Activated naive CD8-positive, alpha-beta T cell treated with anti-CD3 and anti-CD28 coated beads, Interleukin-2, amount 10 ng/mL, durations not matched to agents 7 days and 5 days (primary cell): ENCODE measurements at places on chromosomes 4 and X. TPM values are rescaled to one million over a fixed set of nuclear protein-coding genes. Genes with fewer than 3 reads are reported as not detected.
A peak's percentile ranks its signal among the peaks of the same experiment; 100 is the strongest.

CTAG2 gene
- total RNA-seq = 21.0 TPM

GYPB gene
- 1.3 TPM for total RNA-seq

GRCh38 chr4:69936566-69936965 lies 5.7 kb downstream of the CSN1S1 start:
- no peak overlapping the region for H3K4me3 ChIP-seq
- H3K27me3 ChIP-seq = no peaks in the 10 kb centered on the region
- no peaks in the 10 kb centered on the region for H3K4me1 ChIP-seq

GRCh38 chrX:11267425-11267824 lies 25.8 kb upstream of the AMELX start:
- H3K27me3 ChIP-seq = no peaks in the 10 kb centered on the region
- no peaks in the 10 kb centered on the region for H3K36me3 ChIP-seq
- H3K4me3 ChIP-seq = no peak overlapping the region
- no peak for DNase-seq

DNA sequence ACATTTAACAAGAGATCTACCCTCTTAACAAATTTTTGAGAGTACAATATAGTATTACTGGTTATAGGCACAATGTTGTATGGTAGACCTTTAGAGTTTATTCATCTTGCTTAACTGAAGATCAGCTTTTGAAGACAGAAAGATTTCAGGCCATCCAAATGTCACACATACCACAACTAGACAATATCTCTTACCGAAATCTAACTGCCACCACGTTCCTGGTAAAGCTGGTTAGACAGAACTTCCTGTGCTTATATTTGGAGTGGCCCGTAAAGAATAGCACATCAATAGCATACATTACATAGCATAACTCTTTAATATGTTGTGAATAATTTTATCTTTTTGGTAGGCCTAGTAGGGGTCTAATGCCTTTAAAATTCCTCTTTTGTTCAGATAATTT lies 29.8 kb upstream of the ARHGEF6 start:
- H3K4me1 ChIP-seq = peaks cover 15% of the 10 kb centered on the region
- H3K36me3 ChIP-seq = peaks cover 8% of the 10 kb centered on the region
- H3K27ac ChIP-seq = peak overlapping the region; percentile 85

- DNase-seq = no peak
- no peaks in the 10 kb centered on the region for H3K4me1 ChIP-seq
- H3K36me3 ChIP-seq = peaks cover 1% of the 10 kb centered on the region
- no peak overlapping the region for H3K27ac ChIP-seq
These were observed 73.1 kb downstream of the HPGD start for GRCh38 chr4:174449152-174449551.

GRCh38 chr4:26780539-26780938 lies 80.1 kb upstream of the STIM2 start:
- H3K4me1 ChIP-seq = peaks cover 5% of the 10 kb centered on the region
- H3K27ac ChIP-seq = no peak overlapping the region
- DNase-seq = no peak
- no peaks in the 10 kb centered on the region for H3K27me3 ChIP-seq
- H3K36me3 ChIP-seq = peaks cover 2% of the 10 kb centered on the region

DNA sequence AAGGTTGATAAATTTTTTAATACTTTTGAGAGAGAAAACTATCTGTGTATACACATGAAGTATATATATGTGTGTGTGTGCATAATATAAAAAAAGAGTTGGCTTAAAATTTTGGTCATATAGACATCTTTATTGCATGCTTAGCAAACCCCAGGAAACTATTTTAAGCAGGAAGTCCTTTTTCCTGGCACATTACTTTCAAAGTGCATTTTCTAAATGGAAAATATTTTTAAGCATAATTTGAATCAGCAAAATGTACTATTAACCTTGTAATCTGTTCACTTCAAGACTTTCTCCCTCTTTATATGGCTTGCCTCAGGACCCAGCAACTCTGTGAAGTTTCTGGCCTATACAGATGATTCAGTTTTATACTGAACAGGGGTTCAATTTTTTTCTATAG lies 106.3 kb downstream of the CDS1 start:
- H3K36me3 ChIP-seq = no peaks in the 10 kb centered on the region
- H3K27me3 ChIP-seq = peaks cover 11% of the 10 kb centered on the region
- H3K4me3 ChIP-seq = no peak overlapping the region
- no peak for DNase-seq

DNA sequence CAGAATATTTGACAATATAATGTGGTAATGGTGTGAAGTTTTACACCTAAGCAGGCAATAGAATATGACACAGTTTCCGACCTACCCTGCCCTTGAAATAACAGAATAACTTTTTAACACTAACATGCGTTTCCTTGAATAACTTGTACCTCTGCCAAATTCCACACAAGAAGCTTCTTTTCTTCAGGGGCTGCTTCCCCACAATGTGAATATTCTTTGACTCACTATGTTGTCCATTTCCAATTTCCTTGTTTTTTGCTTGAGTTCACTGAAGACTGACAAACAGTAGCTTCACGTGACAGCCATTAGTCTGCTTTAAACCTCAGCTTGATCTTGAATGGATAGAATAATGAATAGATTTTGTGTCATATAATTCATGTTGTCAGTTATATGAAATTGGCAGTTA lies 14.3 kb downstream of the SHROOM3 start:
- no peak overlapping the region for H3K27ac ChIP-seq
- no peaks in the 10 kb centered on the region for H3K36me3 ChIP-seq
- no peaks in the 10 kb centered on the region for H3K4me1 ChIP-seq
- DNase-seq = no peak

- peaks cover 4% of the 10 kb centered on the region for H3K4me1 ChIP-seq
- no peak for DNase-seq
- H3K4me3 ChIP-seq = no peak overlapping the region
- H3K36me3 ChIP-seq = peaks cover 7% of the 10 kb centered on the region
- H3K27ac ChIP-seq = no peak overlapping the region
These were observed 29.6 kb upstream of the ANAPC4 start for GRCh38 chr4:25347473-25347872.

DNA sequence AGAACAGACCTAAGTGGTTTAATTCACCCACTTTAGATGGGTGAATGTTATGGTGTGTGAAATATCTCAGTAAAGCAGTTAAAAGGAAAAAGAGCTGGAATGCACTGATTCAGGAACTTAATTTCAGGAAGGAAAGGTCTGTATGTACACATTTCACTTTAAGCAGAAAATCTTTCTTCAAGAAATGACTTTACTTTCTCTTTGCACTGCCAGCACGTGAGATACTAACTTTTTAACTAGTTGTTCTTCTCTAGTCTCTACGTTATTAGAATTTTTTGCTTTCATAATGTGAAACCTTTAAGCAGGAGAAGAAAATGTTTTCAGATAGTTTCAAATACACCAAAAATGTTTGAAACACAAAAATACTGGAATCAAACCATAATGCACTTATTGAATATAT lies 18.8 kb downstream of the C4orf46 start:
- H3K36me3 ChIP-seq = no peaks in the 10 kb centered on the region
- DNase-seq = no peak
- peaks cover 5% of the 10 kb centered on the region for H3K4me1 ChIP-seq
- H3K4me3 ChIP-seq = peak overlapping the region; percentile 35
- no peaks in the 10 kb centered on the region for H3K27me3 ChIP-seq

DNA sequence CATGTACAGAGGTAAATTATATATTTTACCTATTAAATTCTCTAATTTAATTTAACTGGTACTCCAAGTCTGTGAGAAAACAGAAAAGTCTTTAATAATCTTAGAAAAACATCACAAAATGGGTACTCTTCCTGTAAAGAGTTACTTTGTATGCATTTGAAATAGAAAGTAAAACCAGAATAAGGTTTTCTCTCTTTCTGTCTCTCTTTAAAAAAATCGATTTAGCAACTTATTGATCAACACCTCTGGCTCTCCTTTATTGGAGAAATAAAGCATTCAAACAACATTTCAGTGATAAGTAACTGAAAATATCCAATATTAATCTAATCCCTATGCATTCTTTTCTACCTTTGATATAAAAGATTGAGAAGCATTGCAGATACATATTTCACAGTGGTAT lies 27.4 kb downstream of the ATOH1 start:
- H3K36me3 ChIP-seq = no peaks in the 10 kb centered on the region
- DNase-seq = no peak
- no peak overlapping the region for H3K27ac ChIP-seq
- no peaks in the 10 kb centered on the region for H3K27me3 ChIP-seq
- H3K4me3 ChIP-seq = no peak overlapping the region
